ENCODE measurements at places on chromosomes 2 and 18.

DNA sequence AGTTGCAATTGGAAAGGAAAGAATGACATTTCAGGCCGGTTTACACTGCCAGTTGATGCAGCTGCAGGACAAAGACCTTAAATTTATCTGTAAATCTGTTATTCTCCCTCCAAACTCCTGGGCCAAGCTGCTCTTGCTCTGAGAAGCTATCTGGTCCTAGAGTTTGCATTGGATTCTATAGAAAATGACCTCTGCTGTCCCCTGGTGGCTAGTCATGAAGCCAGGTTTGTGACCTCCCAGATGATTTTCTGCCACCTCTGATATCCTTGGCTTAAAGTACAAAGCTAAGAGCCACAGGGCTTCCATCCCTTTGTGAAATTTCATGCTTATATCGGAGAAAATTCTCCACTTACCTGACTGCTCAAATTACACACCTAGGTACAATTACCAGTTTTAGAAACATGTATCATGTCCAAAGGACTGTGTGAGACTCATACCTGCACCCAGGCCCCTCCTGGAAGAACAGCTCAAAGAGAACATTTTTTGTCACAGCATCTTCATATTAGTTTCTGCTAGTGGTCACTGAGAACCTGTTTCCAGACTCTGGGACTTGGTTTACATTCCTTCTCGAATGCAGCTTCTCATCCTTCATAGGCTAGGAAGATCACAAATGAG is 28.9 kb upstream of the IER3IP1 start:
- DNase-seq = no peak

GRCh38 chr2:48531141-48531648 is 1.2 kb downstream of the STON1 start:
- no peak for DNase-seq

DNA sequence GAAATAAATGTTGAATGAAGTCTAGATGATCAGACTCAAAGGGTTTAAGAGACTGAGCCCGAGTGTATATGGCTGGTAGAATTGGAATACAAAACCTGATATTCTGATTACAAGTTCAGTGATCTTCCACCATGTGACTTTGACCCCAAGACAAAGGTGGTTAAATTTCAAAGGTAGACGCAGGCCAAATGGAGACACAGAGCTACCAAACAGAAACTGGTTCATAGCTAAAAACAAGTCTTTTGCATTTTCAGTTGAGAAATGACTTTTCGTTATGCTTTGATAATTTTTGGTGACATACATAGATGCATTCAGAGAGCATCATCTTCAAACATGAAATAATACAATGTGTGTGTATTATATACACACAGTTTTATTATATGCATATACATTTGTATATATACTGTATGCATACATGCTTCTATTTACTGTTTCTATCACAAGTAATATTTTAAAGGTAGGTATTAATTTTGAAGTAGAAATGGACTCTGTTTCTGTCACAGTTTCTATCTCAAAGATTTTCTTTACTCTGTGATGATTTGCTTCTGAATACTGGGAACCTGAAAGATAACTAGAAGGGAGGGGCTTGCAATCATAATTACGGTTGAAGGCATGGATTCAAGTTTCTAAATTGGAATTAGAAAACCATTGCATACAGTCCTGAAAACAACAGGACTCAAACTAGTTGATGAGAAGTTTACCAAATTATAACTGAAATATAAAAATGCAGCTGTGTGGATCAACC is 142.3 kb downstream of the ABCA12 start:
- no peak for DNase-seq

GRCh38 chr18:73688851-73689711 is 458.6 kb downstream of the FBXO15 start:
- DNase-seq = no peak

GRCh38 chr2:144459937-144460336 is 60.0 kb downstream of the ZEB2 start:
- DNase-seq = no peak

DNA sequence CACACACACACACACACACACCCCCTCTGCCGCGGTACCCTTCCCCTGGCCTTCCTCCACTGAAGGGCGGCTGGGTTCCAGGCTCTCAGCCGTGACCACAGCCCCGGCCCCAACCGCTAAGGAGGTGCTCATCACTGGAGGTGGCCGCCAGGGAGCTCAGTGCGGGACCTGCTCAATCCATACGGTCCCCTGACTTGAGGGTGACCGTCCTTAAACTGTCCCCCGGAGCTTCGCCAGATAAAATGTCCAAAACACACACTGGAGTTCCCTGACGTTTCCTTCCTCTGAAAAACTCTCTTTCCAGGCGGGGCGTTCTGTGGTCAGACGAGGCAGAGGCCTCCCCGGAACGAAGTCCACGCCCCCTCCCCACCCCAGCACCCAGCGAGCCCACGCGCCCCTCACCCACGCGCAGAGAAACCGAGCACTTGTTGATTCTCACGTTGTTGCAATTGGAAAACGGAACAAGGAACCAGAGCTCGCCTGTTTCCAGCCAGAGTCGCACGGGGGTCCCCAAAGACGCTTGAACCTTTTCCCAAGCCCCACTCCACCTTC is 1.4 kb downstream of the MBP start:
- peak; percentile 62 for DNase-seq

- DNase-seq = no peak
These were observed 9.3 kb upstream of the AGBL5 start for GRCh38 chr2:27042159-27042661.

DNA sequence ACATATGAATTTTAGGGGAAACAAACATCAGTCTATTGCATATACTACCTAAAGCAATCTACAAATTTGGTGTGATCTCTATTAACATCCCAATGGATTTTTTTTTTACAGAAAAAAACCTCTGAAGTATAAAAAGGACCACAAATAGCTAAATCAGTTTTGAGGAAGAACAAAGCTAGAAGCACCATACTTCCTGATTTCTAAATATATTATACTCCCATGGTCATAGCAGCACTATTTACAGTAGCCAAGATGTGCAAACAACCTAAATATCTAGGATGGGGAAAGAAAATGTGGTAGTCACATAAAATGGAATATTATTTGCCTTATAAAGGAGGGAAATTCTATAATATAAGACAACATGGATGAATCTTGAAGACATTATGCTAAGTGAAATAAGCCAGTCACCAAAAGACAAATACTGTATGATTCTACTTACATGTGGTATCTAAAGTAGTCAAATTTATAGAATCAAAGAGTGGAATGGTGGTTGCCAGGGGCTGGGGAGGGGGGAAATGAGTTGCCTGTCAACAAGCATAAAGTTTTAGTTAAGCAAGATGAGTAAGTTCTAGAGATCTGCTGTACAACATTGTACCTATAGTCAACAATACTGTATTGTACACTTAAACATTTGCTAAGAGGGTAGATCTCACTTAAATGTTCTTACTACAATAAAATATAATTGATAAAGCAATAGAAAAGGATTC is 17.6 kb upstream of the CASP8 start:
- DNase-seq = no peak

GRCh38 chr2:209578394-209579001 is 154.7 kb downstream of the MAP2 start:
- DNase-seq = no peak

GRCh38 chr2:236866542-236867340 is 218.9 kb upstream of the COPS8 start:
- DNase-seq = no peak

DNA sequence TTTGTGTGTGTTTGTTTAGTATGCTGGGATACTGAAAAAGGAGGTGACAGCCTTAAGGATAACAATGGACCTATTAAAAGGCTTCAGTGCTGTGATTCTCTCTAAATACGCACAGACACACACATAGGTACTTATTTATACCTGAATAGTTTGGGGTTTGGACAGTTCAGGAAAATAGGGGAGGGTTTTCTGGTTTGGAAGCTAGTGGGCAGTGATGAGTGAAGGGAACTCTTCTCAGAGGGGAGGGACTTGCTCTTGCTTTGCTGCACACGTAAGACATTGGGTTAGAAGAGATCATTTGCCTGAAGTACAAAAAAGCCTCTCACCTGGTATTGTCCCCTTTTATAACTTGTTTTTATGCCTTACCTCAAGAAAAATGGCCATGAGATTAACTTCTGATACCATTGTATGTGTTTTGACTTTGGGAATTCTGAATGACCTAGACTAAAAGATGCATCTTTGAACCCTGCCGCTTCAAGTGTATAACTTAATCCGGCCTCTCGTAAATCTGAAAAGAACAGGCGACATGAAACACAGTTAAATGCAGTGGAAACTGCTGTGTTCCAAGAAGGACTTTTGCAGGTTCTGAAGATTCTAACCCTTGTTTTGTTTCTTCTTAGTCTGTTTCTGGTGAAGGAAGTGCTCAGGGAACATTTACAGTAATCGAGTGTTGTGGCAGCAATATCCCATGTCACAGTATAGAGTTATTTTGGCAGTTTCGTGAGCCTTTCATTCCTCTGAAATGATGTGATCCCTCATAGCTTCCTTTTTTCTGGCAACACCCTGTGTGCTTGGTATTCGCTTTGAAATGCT is 2.5 kb downstream of the CRIM1 start:
- no peak for DNase-seq

GRCh38 chr2:64607381-64608304 is 46.1 kb downstream of the SERTAD2 start:
- DNase-seq = no peak

All from stimulated activated CD8-positive, alpha-beta memory T cell treated with anti-CD3 and anti-CD28 coated beads, Interleukin-7, amount 100 ng/mL, for 4 hours (primary cell).